ENCODE measurements at places on chromosomes 7 and 10. TPM values are rescaled to one million over a fixed set of nuclear protein-coding genes. Genes with fewer than 3 reads are reported as not detected.
A peak's percentile ranks its signal among the peaks of the same experiment; 100 is the strongest.

GRCh38 chr10:26417136-26417535, 21.0 kb upstream of the APBB1IP start:
- H3K27me3 ChIP-seq = no peaks in the 10 kb centered on the region
- H3K27ac ChIP-seq = no peak overlapping the region
- H3K4me3 ChIP-seq = no peak overlapping the region
- DNase-seq = no peak
- H3K4me1 ChIP-seq = no peaks in the 10 kb centered on the region
- H3K36me3 ChIP-seq = no peaks in the 10 kb centered on the region

DNA sequence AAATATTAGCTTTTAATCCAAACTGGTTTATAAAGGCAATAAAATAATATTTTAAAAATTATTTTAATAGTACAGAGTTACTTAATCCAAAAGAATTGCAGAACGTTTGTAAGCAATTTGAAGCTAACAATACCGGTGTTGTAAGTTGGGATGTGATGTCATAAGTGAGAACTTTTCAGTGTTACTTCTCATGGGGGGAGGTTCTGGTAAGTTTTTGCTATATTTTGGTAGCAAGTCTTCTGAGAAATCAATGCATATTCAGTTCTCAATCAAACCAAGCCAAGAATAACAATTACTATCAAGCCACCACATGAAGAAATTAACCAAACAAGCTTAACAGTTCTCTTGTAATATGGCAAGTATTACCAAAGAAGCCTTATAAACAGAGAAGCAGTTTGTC, 147.1 kb upstream of the ASAH2 start:
- no peaks in the 10 kb centered on the region for H3K36me3 ChIP-seq
- no peak overlapping the region for H3K27ac ChIP-seq
- DNase-seq = no peak
- no peak overlapping the region for H3K4me3 ChIP-seq
- no peaks in the 10 kb centered on the region for H3K27me3 ChIP-seq

DNA sequence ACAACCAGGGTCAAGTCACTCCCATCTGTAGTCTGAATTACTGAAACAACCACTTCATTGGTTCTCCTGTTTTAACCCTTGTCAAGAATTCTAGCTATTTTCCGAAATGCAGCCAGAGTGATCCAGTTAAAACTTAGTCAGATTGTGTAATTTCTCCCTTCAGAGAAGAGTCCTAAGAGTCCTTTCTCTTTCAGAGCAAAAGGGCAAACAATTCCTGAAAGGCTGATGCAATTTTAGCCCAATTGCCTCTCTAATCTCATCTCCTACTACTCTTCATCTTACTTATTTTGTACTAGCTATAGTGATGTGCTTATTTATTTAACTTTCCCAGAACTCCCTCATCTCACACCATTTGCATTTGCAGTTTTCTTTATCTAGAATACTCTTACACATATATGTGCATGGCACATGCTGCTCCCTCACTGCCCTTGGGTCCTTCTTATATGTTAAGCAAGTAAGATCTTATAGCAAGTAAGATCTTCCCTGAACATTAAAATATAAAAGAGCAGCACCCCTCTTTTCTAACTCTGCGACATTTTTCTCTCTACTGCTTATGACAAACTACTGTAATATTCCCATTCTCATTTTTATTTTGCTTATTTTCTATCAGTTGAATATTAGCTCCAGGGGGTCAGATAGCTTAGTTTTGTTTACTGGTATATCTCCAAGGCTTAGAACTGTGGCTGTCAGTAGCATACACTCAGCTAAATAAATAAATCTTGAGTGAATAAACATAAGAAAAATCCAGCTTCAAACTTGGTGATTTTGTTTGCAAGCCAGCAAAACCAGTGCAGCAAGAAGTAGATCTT, 44.6 kb downstream of the HGF start:
- no peaks in the 10 kb centered on the region for H3K36me3 ChIP-seq
- H3K4me3 ChIP-seq = no peak overlapping the region
- H3K4me1 ChIP-seq = peaks cover 6% of the 10 kb centered on the region
- no peaks in the 10 kb centered on the region for H3K27me3 ChIP-seq
- H3K27ac ChIP-seq = 0 out of 2 replicates have a peak overlapping the region, but pooled peaks have one; percentile 13

Gene TET1
- 82.5 TPM for total RNA-seq

Gene PRKG1
- total RNA-seq = 18.2 TPM

Gene BTRC
- total RNA-seq = 17.5 TPM

Gene VWDE
- total RNA-seq = 35.3 TPM

Gene TMEM176B
- 0.47 TPM for total RNA-seq

Measured in GM23338 (cell line).